ENCODE measurements at places on chromosomes 1 and 21. TPM values are rescaled to one million over a fixed set of nuclear protein-coding genes. Genes with fewer than 3 reads are reported as not detected.

Gene DMRTA2
- total RNA-seq, result 0.12 TPM

Gene S100A7
- total RNA-seq, result not detected

Gene ZMPSTE24
- 41.1 TPM for total RNA-seq

Gene ANKRD13C
- total RNA-seq, result 26.2 TPM

Gene KPRP
- not detected for total RNA-seq

Gene KCNA2
- 3.7 TPM for total RNA-seq

Gene MIXL1
- total RNA-seq, result not detected

Gene USH2A
- total RNA-seq, result not detected

Gene ARHGAP30
- 273 TPM for total RNA-seq

Gene RUNX3
- 246 TPM for total RNA-seq

Gene CTH
- 13.1 TPM for total RNA-seq

Gene ZBTB17
- total RNA-seq, result 68.8 TPM

Gene SH2D1B
- not detected for total RNA-seq

Gene OLFM3
- not detected for total RNA-seq

All from activated CD8-positive, alpha-beta memory T cell treated with anti-CD3 and anti-CD28 coated beads, Interleukin-2, amount 10 ng/mL, durations not matched to agents 7 days and 5 days (primary cell).